Activated B cell treated with CpG ODN at 0.5 μM for 24 hours (primary cell): ENCODE measurements at places on chromosomes 4 and X.

DNA sequence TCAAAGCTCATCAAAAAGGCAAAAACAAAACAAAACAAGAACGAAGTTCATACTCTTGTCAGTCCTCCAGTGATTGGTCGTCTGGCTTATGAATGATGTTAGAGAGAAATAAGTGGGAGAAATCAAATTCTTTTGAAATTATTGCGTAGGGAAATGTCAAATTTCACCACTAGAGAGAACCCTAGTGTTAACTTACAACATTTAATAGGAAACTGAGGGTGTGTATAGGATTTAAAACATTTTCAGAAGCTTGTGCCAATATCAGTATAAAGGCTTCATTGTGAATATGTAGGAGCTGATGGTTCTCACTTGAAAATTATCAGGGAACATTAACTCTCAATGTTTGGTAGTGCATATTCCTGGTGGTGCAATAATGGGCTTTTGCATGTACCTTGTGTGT, 17.4 kb downstream of the ADH6 start:
- DNase-seq: no peak

- DNase-seq: no peak
Measured at GRCh38 chr4:38759113-38759789, 23.5 kb downstream of the TLR10 start.

DNA sequence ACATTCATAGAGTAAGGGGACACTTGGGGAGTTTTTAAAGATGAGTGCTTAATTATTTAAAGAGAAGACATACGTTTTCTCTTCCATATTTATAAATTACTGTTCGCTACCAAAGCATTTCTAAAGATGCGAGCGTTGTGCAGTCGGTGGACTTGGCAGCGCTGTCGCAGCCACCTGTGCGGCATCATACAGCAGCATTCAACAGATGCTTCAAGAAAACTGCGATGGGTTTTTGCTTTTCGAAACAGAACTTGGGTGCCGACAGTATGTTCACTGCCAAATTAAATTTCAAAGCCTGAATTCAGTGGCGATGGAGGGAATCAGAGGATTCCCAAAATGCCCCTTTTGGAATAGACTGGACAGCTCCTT, 1.6 kb upstream of the HTR2C start:
- no peak for DNase-seq

- no peak for DNase-seq
Measured at GRCh38 chr4:37879365-37879764, 11.5 kb upstream of the TBC1D1 start.

- DNase-seq: no peak
Measured at GRCh38 chr4:126298271-126298670, 983.5 kb downstream of the FAT4 start.

- no peak for DNase-seq
Measured at GRCh38 chrX:69597399-69597798, 18.5 kb upstream of the EDA start.

DNA sequence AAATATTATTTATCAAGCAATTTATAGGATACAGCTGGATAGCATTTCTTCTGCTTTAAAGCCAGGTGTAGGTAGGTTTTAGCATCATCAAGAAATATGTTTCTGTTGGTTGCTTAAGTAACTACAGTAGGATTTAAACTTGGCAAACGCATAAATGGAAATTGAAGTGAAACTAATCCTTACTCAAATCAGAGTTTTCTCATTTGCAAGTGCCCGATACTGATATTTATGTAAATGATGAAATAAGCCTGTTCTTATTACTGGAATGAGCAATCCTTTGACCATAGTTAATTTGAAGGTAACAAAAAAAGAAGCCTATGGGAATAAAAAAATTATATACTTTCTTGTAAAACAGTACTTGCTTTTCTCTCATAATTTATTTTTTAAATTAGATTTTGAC, 23.2 kb upstream of the PIGA start:
- no peak for DNase-seq

DNA sequence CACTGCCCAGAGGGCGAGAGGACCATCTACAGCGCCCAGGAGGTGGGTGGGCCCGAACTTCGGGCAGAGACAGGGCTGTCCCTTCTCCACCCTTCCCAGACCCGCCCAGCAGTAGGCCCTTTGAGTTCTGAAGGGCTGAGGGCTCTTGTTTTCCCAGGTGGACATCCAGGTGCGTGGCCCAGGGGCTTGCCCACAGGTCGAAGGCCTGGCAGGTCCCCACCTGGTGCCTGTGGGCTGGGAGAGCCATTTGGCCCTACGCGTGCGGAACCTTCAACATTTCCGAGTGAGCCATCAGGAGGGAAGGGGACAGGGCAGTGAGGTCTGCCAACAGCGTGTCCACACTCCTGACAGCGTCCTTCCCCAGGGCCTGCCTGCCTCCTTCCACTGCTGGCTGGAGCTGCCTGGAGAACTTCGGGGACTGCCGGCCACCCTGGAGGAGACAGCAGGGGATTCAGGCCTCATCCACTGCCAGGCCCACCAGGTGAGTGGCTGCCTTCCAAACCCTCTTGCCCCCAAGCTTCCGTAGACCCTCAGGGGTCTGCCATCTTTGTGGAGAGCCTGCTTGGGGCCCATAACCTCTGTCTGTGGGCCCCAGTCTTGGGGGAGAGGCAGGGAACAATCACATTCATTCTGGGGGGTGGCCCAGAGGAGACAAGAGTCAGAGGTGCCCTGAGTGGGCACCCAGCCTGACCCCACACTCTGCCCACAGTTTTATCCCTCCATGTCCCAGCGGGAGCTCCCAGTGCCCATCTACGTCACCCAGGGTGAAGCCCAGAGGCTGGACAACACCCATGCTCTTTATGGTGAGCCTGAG, 6.8 kb downstream of the PLXNB3 start:
- no peak for DNase-seq

GRCh38 chr4:55124322-55125076, 896 bp downstream of the KDR start:
- no peak for DNase-seq

DNA sequence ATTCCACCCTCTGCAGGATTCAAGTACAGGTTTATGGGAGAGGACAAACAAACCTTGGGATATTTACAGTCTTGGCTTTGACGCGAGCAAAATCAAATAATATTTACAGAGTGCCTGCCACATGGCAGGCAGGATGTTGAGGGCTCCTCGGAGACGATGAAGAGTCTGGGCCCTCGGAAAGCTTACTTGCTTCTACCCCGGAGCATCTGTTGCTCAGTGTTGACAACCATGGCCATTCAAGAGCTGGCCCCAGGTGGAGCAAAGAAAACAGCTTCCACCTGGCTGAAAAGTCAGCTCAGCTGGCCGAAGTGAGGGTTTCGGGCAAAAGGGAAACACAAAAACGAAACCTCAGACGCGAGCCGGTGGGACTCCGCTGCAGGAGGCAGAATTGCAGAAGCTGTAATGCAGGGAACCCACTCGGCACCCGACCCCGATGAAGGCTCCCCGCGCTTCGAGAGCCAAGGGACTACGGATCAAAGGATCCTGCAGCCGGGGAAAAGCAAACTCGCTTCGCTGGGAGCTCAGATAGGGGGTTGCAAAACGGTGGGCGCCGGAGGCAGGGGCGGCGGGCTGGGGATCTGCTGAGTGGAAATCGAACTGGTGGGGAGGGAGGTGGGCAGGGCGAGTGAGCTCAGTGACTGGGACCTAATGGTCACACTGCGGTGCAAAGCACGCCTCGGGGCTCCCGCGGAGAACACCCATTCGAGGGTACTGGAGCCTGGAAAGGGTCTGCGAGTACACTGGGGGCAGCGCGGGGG, 805 bp downstream of the ATP8A1 start:
- DNase-seq: peak; percentile 57

GRCh38 chr4:98890702-98891455, 38.1 kb downstream of the EIF4E start:
- no peak for DNase-seq

DNA sequence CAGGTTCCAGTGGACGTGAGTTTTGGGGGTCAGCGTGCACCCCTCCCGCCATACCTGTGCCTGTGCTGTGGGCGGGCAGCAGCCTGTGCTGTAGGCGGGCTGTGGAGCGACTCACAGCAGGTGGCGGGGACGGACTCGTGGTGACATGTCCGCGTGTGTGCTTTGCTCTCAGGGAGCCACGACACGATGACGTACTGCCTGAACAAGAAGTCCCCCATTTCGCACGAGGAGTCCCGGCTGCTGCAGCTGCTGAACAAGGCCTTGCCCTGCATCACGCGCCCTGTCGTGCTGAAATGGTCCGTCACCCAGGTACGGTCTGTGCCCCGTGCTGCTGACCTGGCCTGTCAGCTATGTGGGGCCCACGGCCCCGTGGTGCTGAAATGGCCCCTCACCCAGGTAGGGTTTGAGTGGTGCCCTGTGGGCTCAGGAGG, 7.4 kb downstream of the PLCXD1 start:
- DNase-seq: no peak

DNA sequence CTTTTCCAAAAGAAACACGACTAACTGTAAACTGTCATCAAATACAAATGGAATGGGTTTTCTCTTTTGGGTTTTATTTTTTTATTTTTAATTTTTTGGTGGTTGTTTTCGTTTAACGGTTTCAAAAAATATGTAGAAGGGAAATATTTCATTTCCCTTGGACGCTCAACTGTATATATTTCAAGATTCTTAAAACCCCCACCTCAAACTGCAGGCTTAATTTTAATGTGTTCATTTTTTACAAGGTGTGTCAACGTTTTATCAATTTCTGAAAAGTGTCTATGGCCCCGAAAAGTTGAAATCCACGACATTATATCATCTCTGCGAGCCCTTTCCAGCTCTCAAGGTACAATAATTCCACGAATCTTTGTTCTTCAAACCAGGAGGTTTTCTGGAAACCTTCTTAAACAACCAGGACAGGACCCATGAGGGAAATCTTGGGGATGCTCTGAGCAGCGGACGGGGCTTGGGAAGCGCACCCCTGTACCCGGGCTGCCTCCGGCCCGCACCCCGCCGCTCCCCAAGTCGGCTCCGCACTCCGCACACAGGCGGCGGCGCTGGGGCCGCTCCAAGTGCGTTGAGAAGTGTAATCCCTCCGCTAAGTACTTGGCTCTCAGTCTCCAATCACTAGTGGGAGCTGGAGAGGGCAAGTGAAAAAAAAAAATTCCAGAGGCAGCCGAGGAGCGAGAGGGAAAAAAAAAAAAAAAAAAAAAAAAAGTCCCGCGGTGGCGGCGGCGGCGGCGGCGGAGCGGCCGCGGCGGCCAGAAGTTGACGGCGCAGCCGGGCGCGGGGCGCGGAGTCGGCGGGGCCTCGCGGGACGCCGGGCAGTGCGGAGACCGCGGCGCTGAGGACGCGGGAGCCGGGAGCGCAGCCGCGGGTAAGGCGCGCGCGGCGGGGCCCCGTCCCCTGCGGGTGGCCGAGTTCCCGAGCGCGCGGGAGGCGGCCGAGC, at the start of gene BMPR1B:
TSS of gene BMPR1B (plus strand) at position 764 of the 949 bp plus-strand sequence. CDS start 346,470 bp downstream, outside the sequence.
- no peak for DNase-seq

- DNase-seq: no peak
Measured at GRCh38 chr4:12319765-12320164, 891.1 kb upstream of the HS3ST1 start.

DNA sequence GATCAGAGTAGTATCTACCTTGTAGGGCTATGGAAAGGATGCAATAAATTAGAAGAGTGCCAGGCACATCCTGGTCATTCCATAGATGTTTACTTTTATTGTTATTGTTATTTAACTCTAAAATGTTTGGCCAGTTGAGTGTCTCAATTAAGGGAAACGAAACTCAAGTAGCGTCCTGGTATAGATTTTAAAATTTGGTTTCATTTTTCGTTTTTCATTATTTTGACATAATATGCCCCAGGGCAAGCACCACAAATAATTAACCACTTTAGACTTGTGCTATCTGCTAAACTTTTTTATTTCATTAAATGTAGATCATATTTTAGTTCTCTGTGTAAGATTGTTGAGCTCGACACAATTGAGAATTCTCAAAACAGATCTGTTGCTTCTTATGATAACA, 179.7 kb upstream of the PRPS2 start:
- no peak for DNase-seq

- no peak for DNase-seq
Measured at GRCh38 chr4:187236209-187236890, 512.7 kb upstream of the FAT1 start.

- no peak for DNase-seq
Measured at GRCh38 chrX:16250296-16250695, 83.0 kb downstream of the MAGEB17 start.

- peak; percentile 33 for DNase-seq
Measured at GRCh38 chr4:88320780-88321373, 36.5 kb upstream of the PPM1K start.

DNA sequence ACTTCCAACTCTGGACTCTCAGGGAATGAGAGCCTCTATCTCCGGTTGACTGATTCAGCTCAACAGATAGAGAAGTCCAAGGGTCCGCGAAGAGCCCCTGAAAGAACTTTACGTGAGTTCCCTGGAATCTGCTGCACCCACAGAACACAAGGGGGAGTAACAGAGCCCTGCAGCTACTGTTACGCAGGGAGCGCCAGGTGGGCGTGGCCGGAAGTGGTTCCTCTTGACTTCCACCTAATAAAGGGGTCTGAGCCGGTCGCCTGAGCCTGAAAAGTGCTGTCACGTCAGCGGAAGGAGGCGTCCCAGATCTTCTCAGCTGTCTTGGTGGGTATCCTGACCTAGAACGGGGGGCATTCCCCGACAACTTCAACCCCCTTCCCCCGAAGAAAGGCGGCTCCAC, at the start of gene MAGEB6:
TSS of gene MAGEB6 (plus strand) at position 237 of the 400 bp plus-strand sequence. CDS start 1,407 bp downstream, outside the sequence.
- no peak for DNase-seq

DNA sequence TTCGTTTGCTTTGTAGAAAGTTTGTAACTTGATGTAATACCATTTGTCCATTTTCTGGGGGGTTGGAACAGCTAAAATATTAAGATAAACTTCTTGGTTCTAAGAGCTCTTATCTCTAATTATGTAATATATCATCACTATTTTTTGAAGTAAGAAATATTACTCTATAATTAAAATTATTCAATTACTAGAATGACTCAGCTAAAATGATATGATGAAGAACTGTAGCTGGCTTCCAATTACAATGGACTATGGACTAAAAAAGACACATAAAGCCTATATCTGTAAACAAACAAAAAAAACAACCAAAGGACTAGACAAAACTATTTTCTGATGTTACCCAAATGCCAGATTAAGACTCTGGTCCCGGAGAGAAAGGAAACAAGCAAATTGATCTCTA, 569.4 kb downstream of the PCDH18 start:
- DNase-seq: no peak
